ENCODE measurements at places on chromosomes 7 and 10. TPM values are rescaled to one million over a fixed set of nuclear protein-coding genes. Genes with fewer than 3 reads are reported as not detected.

CYP51A1 gene
- 68.2 TPM for total RNA-seq

TLL2 gene
- total RNA-seq, result not detected

DNA sequence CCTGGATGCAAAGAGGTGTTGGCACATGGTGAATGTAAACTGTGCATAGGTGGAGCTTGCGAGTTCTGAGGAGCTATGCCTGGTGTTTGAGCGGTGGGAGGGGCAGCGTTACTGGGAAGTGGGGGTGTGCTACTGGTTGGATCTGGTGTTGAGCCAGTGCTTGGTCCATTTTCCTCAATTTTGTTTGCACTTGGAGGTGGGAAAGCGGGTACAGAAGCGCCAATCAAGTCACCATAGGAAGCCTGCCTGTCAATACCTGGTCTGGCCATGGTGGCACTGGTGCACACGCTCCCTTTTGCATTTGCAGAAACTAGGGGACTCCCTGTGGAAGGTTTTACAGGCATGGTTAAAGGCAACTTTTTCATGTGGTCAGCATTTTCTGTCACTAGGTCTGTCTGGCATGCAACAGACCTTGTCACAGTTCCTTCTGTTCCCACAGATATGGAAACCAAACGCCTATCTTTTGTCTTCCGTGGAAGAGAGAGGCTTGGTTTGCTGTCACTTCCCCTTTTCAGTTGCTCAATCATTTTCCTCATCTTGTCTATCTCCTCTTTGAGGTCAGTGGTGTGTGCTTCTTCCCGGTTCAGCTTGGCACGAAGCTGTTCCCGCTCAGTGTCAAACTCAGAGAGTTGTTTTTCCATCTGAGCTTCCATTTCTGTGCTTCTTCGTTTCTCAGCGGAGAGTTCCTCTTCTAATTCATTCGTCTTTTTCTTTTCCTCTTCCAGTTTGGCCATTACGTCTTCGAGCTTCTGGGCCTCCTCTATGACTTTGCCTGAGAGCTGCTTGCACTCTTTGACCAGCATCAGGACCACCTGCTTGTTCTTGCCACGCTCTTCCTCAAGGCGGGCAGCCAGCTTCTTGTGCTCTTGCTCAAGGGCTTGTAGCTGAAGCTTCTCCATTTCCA lies 81.1 kb downstream of the CTTNBP2 start:
- no peak for DNase-seq

DNA sequence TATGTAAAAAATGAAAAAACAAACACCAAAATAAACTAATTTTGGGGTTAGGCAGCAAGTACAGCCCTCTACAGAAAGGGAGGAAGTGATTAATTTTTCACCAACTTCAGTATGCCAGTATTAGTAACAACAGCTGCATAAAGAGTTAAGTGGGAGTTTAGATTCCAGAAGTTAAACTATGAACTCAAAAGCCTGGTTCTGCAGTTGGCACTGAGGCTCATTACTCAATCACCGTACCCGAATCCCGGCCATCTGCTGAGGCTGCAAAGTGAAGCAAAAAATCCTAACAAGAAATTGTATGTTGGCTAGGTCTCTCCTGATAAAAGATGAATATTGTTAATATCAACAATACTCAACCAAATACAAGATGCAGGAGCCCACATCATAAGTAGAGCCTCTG lies 4.0 kb downstream of the NUDT5 start:
- DNase-seq, result no peak

- no peak for DNase-seq
Measured at GRCh38 chr7:11491811-11492210, 340.2 kb downstream of the THSD7A start.

TTYH3 gene
- total RNA-seq, result 19.9 TPM

XRCC2 gene
- total RNA-seq, result 18.0 TPM

UCMA gene
- not detected for total RNA-seq

DNA sequence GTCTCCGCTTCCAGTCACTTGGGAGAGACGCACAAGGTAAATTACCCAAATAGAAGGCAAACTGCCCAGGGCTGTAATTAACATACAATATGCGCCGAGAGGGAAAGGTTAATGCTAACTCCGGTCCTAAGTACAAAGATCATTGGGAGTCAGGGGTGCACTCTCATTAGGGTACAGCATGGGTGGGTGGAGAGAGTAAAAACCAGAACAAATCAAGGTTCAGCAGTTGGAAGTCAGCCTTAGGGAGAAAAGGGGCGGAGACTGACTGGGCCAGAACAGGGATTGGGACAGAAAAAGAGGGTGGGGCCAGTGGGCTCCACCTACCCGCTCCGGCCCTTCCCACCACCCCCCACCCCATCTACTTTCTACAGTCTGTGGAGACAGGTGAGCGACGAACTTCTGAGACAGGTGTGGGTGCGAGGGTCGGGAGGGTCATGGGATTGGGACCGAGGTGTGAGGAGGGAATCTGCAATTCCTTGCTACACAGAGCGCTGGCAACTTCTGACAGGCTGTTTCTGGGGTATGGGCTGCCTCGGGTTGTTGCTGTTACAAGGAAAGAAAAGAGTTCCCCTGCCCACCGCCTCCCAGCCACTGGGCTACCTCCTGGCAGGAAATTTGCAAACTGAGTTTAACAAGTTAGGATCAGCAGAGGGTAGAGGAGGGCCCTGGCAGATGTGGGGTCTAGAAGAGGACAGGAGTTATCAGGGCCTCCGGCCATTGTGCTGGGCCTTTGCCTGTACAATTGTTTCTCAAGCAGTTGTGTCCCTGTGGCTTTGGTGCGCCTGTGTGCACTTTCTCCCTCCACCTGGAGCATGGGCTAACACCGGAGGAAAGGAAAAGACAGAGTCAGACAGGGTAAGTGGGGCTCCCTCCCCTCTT lies at the start of gene TMEM139:
TSS of gene TMEM139 (plus strand) at position 368 of the 879 bp plus-strand sequence. CDS start 1,000 bp downstream, outside the sequence.
- no peak for DNase-seq

POM121L12 gene
- total RNA-seq, result not detected

BAZ1B gene
- total RNA-seq, result 112 TPM

PIK3AP1 gene
- total RNA-seq, result 8.7 TPM

GRCh38 chr10:124150807-124151417 lies 57.5 kb upstream of the CHST15 start:
- no peak for DNase-seq

TMEM213 gene
- 0.06 TPM for total RNA-seq

GRCh38 chr7:66735850-66736249 lies 4.7 kb upstream of the RABGEF1 start:
- DNase-seq, result no peak

GBX1 gene
- total RNA-seq, result not detected

SERPINE1 gene
- total RNA-seq, result 0.29 TPM

DNA sequence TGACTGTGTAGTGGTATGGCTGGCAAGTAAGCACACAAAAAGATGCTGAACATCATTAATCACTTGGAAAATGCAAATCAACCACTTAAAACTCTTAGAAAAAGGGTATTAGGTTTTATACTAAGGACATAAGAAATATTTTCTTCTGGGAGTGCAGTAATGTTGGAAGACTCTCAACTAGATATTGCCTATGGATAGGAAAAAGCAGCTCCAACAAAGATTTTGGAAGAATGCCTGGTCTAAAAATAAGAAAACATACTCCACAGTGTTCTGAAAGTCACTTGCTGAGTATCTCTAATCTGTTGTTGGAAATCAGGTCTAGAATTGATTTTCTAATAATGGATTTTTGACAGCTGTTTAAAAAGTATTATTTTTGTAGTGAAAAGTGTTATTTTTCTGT lies 50.8 kb upstream of the PHYHIPL start:
- DNase-seq, result no peak

DNA sequence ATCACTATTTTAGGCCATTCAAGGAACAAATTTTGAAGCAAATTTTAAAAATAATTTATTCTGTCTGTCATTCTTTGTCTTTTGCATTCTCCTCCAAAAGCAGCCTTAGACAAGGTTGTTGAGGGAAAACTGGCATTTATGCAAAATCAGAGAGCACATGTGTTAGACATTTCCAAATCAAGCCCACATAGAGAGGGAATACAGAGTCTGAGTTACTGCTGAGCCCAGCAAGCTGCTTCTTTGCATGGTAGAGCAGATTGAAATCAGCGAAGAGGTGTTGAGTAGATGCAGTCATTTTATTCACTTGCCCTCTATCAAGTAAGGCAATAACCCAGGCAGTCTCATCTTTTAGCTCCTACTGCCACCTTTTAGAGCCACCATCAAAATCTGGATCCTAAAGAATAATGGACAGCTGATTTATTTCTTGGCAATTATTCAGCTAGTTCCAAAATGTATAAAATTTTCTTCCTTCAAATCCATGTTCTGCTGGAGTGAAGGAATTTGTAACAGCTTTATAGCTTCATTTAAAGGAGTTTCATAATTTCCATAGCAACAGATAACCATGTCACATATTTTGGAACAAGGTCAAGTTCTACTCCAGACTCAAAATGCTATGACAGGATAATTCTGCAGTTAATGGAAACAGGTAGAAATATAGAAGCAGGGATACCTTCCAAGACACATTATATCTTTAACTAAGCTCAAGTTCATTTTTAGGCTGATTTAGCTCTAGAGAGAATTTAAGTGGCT lies 7.3 kb upstream of the PCDH15 start:
- no peak for DNase-seq

All from activated CD8-positive, alpha-beta memory T cell treated with anti-CD3 and anti-CD28 coated beads, Interleukin-2, amount 10 ng/mL, durations not matched to agents 7 days and 5 days (primary cell).